ENCODE measurements at places on chromosomes 7 and 10.

GRCh38 chr7:145360511-145361100, 524.8 kb upstream of the TPK1 start:
- no peak for DNase-seq

DNA sequence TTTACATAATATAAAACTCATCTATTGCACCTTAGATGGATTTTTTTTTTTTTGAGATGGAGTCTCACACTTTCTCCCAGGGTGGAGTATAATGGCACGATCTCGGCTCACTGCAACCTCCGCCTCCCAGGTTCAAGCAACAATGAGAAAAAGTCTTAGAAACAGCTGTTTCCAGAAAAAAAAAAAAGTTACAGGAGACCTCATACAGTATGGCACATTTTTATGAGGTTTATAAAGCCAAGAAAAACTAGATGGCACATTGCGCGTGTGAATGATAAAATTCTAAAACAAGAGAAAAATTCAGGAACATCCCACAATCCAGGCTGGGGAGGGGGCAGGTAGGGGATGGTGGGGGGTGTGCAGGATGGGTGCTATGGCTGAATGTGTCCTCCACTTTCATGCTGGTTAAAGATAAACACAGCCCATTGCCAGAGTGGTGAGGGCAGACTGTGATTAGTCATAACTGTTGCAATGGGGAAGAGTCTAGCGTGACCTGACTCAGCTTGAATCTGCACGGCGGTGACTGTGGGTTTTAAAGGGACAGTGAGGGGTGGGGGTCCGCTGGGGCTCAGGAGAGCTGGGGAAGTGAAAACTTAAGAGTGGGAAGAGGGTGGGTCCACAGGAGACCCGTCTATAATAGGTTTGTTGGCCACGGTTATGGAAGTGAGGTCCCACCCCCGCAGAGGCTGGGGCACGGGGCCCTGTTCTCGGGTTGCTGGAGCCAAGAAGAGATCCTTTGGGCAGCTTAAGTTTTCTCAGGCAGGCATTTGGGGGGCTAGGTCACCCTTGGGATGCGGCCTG, 11.9 kb upstream of the LRRC27 start:
- DNase-seq: no peak

- no peak for DNase-seq
These were observed 80.6 kb upstream of the KLF6 start for GRCh38 chr10:3865565-3865964.

GRCh38 chr10:124119946-124120345, 26.5 kb upstream of the CHST15 start:
- DNase-seq: no peak

- DNase-seq: no peak
These were observed 1.2 kb upstream of the FAM241B start for GRCh38 chr10:69628891-69629290.

All from NCI-H1092 (cell line).